ENCODE measurements at places on chromosomes 2 and 18.

DNA sequence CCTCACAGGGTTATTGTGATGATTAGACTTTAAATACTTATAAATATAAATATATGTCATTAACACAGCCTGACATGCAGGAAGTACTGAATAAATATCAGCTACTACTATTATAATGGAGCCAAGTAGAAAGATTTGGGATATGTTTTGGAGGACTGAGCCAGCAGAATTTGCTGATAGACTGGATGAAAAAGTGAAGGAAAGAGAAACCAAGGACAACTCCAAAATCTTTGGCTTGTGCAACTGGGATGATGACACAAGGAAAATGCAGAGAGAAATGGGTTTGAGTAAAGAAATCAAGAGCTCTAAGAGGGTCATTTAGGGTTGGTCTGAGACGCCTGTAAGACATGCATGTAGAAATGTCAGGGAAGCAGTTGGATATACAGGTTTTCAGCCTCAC is 15.6 kb downstream of the ADD2 start:
- no peak for DNase-seq

- DNase-seq = no peak
These were observed 156.8 kb upstream of the RBMS1 start for GRCh38 chr2:160650196-160651118.

GRCh38 chr2:42218712-42219111 is 49.6 kb downstream of the EML4 start:
- no peak for DNase-seq

DNA sequence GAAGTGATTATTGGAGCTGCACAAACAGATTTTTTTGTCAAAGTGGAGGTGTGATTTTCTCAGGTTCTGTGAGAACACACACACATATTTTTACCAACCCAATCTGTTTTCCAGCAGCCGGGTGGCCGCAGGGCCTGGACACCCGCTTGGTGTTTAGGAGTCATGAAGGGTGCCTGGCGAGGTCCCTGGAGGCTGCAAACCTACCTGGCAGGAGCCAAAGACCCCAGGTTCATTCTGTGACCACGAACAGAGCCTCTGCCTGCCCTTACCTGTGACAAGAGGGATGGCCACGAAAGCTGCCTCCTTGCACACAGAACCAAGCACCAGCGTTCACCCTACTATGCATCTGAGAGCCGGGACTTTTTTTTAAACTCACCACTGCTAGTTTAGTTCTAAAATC is 64.3 kb upstream of the ID2 start:
- no peak for DNase-seq

- no peak for DNase-seq
These were observed 6.5 kb downstream of the MOGAT1 start for GRCh38 chr2:222677981-222678380.

GRCh38 chr2:29326926-29327325 is 211.7 kb downstream of the CLIP4 start:
- no peak for DNase-seq

DNA sequence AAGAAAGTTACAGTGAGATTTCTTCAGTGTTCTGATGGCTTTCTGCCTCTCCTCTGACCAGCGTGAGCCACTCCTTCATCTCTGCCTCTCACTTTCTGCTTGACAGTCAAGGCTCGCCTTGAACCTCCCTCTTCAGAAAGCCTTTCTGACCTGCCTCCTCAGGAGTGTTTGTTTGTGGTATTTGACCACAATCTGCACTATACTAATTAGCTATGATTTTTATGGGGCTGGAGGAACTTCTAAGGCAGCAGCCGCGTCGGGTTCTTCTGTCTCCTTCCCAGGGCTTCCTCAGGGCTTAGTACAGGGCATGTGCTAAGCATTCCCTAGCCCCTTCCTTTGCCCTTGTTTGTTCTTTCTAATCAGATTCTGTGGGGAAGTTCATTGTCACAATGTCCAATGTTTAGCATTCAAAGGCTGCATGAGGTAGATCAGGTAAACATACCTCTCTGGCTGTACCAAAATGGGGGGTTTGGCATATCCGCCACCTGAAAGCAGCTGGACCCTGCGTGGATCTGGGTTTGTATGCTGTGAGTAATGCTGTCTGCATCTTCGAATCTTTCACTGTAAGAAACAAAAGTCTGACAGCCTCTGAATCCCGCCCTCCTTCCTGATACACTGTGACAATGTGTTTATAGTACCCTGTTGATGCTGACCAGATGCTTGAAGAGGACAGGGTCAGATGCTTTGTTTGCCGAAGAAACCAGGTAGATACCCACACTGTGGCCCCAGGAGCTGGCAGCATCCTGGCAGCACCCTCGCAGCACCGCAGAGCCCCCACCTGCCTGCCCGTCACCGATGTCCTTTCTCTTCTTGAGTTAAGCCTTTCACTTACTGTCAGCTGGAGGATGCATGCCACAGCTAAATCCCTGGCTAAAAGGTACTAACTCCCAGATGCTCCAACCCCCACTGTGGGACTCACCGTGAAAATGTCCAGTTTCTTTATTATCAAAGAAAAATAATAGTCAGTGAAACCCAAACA is 260.8 kb upstream of the HDAC4 start:
- DNase-seq = no peak

DNA sequence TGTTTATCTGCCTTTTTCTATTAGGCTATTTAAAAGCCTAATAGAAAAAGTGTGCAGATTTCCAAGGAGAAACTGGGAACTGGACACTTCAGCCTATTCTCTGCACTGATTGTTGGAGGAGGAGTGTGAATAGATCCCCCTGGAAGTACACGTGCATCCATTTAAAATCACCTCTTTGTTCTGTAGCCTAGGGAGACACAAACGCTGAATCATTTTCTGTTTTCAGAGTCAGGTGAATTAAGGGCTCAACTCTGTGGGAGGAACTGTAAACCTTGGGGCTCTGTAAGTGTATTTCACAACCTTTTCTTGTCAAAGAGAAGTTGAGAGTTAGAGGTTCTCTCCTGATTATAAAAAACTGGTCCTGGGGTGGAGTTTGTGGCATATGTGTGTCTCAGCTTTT is 159.7 kb downstream of the SPAG16 start:
- no peak for DNase-seq
